ENCODE measurements at places on chromosomes 3 and 15. TPM values are rescaled to one million over a fixed set of nuclear protein-coding genes. Genes with fewer than 3 reads are reported as not detected.

Gene CD80
- not detected for total RNA-seq

Gene OXTR
- 0.67 TPM for total RNA-seq

Gene MED12L
- total RNA-seq, result 0.15 TPM

Gene SCAMP2
- 35.2 TPM for total RNA-seq

Gene TERC
- total RNA-seq, result 722 TPM

Gene FAM240A
- total RNA-seq, result not detected

Gene OR5H6
- total RNA-seq, result not detected

Gene CILP
- not detected for total RNA-seq

Gene TGM4
- total RNA-seq, result not detected

Gene SOX14
- not detected for total RNA-seq

Gene IQCH
- total RNA-seq, result 2.4 TPM

Gene HCLS1
- total RNA-seq, result not detected

Gene CCR3
- not detected for total RNA-seq

Gene CP
- 0.46 TPM for total RNA-seq

Measured in melanocyte of skin (primary cell).